SHP77 treated with DMSO at 0.1 percent for 48 hours (cell line): ENCODE measurements at places on chromosomes 6 and 20.

- DNase-seq, result no peak
Measured at GRCh38 chr6:67952121-67952520, 683.0 kb upstream of the ADGRB3 start.

DNA sequence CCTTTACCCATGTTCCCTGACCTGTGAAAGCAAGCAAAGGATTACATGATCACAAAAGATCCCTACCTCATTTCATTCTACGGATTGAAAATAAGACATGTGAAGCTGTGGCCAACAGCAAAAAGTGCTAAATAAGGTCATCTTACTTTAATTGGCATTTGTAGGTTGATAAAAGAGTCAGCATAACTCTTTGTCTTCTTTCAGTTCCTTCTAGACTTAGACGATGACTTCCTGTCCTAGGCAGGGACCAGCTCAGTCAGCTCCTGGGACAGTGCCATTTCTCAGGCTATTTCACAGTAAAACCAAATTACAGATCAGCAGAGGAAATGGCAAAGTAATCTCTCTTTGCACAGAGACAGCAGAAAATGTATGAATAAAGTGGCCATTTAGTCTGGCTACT lies 480.7 kb downstream of the RFPL4B start:
- DNase-seq, result no peak

DNA sequence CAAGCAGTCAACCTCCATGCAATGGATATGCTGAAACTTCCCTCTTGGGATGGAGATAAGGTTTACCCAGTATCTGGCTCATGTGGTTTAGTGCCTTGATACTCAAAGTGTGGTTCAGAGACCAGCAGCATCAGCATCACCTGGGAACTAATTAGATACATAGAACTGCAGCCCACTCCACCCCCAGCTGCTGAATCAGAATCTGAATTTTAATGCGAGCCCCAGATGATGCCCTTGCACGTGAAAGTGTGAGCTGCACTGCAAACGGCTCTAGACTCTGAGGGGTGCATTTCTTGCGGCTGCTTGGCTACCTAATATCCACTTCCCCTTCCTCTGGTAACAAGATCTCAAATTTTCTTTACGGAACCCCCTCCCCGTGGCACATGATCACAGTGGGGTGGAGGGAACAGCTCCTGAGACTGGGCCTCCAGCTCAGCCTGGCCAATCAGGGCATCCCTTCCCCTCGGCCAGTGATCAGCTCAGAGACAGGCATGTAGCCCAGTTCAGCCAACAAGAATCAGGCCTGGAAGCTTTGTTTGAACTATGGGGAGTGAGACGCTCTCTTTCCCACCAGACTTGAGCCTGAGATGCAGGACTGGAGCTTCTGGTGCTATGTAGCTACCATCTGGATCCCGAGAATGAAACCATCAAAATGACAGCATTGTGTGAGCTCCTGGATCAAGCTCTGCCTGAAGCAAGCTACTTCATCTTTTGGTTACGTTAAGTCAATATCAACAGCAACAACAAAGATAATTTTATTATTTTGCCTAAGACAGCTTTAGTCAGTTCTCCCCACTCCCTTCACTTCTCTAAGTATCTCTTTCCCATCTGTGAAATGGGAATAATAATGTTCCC lies 12.8 kb downstream of the KCNK15 start:
- DNase-seq, result no peak

GRCh38 chr20:57647933-57648785 lies 27.9 kb upstream of the ZBP1 start:
- no peak for DNase-seq

DNA sequence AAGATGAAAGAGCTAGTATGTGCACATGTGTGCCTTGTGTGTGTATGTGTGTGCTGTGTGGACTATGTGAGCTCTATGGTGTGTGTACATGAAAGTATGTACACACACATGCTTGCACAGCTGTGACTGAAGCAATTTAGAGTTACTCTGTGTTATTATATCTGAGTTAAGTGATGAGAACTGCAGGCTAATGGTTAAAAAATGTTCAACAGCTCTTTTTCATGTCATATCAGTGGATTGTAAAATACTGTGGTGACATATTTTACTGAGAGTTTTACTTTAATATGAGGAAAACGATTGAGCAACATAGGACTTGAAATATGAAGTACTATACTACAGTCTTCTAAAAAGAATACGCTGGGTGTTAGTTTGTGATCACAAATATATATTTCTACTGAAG lies 195.7 kb upstream of the KCNK16 start:
- DNase-seq, result no peak

- no peak for DNase-seq
Measured at GRCh38 chr20:58482416-58482815, 32.8 kb downstream of the APCDD1L start.

DNA sequence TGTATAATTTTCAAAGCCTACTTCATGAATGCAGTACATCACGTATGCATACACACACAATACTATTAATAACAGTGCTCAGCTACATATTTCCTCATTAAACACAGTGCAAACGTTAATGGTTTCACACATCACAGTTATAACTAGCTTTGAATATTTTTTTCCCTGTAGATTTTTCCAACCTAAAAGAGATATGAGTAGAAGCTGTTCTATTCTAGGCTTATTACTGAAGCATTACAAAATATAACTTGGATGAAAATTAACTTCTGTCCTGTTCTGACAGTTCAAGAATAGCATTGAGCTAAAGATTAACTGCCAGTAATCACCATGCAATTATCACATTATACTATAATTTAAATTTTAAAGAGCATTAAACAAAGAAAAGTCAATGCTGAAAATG lies 6.2 kb downstream of the LMBRD1 start:
- no peak for DNase-seq

- no peak for DNase-seq
Measured at GRCh38 chr6:14984519-14984853, 261.4 kb upstream of the JARID2 start.

DNA sequence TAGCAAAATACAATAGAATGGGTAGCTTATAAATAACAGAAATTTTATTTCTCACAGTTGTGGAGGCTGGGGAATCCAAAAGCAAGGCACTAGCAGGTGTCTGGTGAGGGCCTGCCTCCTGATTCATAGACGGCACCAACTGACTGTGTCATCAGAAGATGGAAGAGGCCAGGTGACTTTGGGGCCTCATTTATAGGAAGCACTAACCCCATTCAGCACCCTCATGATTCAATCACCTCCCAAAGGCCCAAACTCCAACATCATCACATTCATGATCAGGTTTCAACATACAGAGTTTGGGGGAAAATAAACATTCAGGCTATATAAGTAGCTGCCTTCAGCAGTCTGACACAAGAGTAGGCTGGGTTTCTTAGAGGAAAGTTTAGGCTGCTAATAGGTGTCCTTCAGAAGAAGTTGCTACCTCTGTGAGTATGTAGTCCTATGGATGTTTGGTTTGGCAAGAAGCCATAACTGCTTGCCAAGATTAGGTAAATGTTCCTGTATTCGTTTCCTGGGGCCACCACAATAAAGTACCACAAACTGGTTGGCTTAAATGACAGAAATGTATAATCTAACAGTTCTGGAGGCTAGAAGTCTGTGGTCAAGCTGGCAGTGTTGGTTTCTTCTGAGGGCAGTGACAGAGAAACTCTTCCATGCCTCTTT lies 48.8 kb downstream of the NT5E start:
- DNase-seq, result no peak

- no peak for DNase-seq
Measured at GRCh38 chr6:65199683-65200082, 507.3 kb downstream of the EYS start.
